NCI-H1436 treated with DMSO at 0.1 percent for 48 hours (cell line): ENCODE measurements at places on chromosomes 6 and 20.

GRCh38 chr6:161406646-161407045 is 132.8 kb upstream of the AGPAT4 start:
- DNase-seq, result no peak

- DNase-seq, result no peak
Observed at GRCh38 chr6:130765181-130765727, 62.0 kb upstream of the SMLR1 start.

DNA sequence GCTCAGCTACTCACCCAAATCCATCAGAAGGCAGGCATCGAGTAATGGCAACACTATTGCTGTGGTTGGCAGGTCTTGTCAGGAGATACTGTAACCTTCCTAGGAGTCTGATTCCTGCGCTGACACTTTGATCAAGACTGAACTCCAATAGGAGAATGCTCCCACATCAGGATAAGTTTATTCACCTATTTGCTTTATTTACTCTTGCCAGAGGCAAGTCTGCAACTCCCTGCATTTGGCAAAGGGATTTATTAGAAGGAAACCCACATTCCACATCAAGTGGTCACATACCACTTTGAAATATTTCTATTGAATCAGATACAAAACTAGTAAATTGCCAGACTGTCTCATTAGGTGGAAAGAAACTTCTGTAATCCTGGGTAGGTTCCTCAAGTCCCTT is 43.5 kb downstream of the ZFAND3 start:
- no peak for DNase-seq

DNA sequence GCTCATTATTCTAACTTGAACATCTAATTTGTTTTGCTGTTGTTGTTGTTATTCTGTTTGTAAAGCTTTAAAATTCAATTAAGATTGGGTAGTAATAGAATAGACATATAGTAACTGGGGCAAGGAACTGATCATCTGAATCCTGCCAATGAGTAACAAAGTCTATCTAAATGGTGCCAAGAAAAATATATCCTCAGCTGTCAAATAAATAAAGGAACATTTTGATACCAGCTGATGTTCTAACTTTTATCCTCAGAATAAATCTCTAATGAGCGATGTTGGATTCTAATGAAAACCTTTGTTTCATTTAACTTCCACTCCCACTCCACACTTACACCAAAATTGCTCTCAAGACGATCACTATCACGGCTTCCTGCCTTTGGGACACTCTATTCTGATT is 210.9 kb downstream of the TINAG start:
- DNase-seq, result no peak

- DNase-seq, result no peak
Observed at GRCh38 chr20:5215672-5216304, 89.0 kb downstream of the CDS2 start.

DNA sequence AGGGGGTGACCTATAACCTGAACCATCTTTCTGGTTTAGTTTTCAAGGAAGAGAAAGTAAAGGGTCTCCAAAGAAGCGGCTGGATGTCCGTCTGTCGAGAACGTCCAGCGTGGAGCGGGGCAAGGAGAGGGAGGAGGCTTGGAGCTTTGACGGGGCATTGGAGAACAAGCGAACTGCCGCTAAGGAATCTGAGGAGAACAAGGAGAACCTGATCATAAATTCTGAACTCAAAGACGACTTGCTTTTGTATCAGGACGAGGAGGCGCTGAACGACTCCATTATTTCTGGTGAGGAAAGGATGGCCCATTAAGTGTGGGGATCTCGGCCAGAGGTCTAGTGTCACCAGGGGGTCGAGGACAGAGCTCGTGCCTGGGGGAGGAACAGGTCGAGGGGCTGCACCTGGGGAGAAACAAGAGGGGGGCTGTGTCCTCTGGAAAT is 159.2 kb downstream of the SYCP2 start:
- DNase-seq, result no peak

DNA sequence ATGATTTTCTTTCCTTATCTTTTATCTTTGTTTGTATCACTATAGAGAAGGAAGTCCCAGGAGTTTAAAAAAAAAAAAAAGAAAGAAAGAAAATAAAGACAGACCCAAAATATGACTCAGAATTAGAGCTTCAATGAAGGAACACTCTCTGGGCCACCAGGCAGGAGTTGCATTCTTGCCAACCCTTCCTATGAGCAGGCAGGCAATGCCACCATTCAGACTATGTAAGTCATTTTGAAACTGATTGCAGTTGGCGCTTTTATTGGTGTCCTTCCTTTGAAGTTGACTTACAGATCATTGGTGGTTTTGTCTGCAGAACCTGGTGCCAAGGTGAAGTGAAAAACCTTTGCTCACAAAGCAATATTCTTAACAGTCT is 50.3 kb downstream of the MYB start:
- no peak for DNase-seq

DNA sequence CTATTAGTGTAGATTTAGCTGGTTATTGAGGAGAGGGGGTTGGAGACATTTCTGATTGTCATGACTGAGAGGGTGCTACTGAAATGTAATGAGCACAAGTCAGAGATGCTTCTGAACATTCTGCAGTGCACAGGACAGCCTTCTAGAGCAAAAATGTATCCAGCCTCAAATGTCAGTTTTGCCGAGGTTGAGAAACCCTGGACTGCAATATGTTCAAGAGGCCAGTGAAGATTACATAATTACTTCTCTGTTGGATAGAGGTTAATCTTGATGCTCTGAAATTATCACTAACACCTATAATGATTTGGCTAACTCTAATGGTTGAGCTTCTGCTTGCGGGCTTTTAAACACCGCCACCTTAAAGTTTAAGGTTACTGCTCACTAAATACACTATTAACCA is 3.4 kb upstream of the DUSP22 start:
- no peak for DNase-seq

GRCh38 chr20:58883241-58883691 is 30.8 kb downstream of the GNAS start:
- DNase-seq, result no peak

- no peak for DNase-seq
Observed at GRCh38 chr6:83847179-83847578, 6.0 kb upstream of the RIPPLY2 start.

GRCh38 chr6:31567531-31568370 is 4.3 kb upstream of the LTA start:
- no peak for DNase-seq

DNA sequence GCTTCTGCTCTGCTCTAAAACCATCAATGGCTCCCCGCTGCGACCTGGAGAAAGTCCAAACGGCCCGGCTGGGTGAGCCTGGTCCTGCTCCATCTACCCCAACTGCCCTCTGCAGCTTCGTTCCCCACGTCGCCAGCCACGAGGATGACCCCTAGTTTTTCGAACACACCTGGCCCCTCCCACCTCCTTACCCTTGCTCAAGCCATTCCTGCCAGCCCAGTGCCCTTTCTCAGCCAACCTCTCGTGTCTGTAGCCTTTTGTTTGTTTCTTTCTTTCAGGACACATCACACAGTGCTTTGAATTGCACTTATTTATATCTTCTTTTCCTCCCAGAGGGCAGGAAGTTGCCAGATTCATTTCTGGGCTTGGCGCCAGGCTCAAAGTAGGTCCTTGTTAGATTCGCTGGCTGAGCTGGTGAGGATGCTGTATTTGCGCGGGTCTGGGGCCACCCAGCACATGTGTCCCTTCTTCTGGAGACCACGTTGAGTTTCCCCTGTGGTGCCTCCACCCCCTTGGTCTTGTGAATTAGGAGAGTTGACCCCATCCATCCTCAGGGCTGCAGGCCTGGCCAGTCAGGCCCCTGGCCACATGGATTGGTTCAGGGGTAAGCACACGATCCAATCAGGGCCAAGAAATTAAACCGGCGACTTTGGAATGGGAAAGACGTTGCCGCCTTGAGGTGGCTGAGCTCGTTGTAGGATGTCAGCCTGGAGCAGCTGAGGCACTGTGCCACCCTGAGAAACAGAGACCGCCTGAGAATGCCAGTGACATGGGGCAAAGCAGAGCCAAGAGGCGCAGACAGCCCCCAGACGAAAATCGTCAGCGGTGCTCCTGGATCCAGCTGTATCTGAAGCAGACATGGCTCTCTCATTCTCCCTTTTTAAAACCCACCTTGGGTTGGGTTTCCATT is 156.0 kb downstream of the CEBPB start:
- DNase-seq, result peak; percentile 71

- no peak for DNase-seq
Observed at GRCh38 chr20:4468114-4468513, 253.6 kb upstream of the PRND start.

DNA sequence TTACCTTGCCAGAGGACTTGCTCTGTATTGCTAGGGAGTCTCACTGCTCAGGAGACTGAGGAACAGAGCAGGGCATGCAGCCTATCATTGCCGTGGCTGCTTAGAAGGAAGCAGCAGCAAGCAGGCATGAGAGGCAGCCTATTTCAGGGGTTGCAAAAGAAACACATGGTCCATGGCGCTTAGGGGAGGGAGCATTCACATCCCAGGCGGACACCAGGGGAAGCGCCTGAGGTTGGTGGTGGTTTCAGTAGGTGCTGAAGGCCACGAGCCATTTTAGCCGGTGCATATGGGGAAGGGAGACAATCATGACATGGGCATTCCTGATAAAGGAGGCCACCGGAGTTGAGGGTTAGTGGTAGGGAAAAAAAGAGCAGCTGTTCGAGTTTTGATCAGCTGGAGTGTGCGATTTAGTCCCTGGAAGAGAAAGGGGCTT is 20.9 kb downstream of the FARS2 start:
- no peak for DNase-seq

DNA sequence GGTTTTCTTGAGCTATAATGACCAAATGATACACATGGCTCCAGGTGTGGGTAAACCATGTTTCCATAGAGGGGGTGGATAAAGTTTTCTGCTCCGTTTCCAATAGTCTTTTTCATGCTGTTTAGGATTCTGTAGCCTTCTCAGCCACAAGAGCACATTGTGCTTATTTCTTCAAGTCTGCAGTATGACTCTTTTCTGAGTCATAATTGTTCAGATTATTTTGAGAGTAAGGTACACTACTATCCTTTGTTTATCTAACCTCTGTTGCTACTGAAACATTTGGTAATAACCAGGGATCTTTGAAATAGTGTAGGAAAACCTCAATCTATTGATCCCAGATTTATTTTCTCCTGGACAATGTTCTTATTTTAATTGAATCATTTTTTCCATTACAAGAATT is 247.9 kb upstream of the BMP2 start:
- DNase-seq, result no peak

DNA sequence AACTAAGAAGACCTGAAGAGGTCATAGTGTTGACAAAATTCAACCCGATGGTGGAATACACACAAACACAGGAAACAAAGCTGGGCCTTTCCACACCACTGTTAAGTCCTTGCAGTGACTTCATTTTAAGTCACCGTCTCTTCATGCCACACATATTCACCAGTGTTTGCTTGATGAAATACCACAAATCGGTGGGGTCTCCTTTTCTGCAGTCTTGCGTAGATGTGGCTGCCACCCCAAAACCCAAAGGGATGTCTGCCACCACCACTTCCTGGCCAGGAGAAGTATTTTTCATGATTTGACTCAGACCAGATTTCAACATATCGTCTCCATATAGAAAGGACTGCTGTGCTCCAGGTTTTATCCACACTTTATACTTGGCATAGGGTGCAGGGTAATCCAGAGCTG is 11.0 kb upstream of the COL10A1 start:
- DNase-seq, result no peak

GRCh38 chr20:40993794-40994540 is 34.7 kb upstream of the TOP1 start:
- DNase-seq, result no peak

- no peak for DNase-seq
Observed at GRCh38 chr6:35146453-35146852, 5.3 kb upstream of the TCP11 start.

- no peak for DNase-seq
Observed at GRCh38 chr6:169132352-169132940, 121.2 kb downstream of the THBS2 start.

GRCh38 chr6:47525330-47526057 is 47.9 kb downstream of the CD2AP start:
- no peak for DNase-seq

DNA sequence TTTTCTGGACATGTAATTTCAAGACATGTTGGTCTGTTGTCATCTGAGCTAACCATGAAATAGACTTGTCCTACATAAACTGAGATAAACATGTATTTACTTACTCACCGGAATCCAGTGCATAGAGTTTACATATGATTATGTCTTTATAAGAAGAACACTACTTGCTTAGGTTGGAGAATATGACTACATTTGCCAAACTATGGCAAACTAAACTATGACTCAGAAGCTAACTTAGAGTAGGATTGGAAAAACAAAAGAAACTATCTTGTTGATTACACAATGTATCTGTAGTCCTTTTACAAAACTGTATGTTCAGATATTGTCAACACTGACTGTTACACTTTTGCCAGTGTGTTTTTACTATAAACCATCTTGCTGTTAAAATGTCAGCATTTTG is 113.3 kb downstream of the CRYBG1 start:
- DNase-seq, result no peak

DNA sequence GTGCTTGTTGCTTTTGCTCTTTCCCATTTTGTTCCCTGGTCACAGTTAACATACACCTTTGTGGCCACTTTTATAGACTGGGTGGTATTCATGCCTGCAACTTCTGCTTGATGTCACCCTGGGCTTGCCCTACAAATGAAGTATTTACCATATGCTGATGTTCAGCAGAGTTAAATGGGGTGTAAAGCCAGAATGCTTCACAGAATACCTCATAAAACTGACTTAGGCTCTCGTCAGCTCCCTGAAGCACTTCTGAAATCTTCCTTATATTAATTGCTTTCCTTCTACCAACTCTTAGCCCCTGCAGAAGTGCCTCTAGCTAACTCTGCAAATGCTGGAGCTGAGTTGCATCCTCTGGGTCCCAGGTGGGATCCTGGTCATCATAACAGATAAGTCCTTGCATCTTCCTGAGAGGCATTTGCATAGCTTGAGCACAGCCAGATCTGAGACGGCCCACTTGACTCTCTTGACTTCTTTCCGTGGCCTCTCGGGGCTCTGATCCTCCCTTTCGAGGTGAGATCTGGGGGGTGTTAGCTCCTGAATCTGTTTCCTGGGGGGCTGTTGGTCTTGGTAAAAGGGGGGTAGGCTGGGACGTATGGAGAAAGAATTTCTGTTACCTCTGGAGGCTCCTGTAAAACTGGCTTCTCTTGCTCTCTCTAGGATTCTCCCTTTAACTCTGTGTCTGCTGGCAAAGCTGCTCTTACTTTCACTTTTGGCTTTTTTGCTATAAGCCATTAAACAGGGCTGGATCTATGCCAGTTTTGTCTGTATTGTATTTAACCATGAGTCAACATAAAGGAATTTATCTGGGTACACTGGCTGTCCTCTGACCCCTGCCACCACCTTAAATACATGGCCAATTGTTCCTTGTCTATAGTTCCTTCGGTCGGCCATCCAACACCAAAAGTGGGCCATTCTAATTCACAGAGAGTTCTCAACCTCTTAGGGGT is 223.0 kb upstream of the SYNCRIP start:
- no peak for DNase-seq
